ENCODE measurements at places on chromosomes 4 and X. TPM values are rescaled to one million over a fixed set of nuclear protein-coding genes. Genes with fewer than 3 reads are reported as not detected.

DNA sequence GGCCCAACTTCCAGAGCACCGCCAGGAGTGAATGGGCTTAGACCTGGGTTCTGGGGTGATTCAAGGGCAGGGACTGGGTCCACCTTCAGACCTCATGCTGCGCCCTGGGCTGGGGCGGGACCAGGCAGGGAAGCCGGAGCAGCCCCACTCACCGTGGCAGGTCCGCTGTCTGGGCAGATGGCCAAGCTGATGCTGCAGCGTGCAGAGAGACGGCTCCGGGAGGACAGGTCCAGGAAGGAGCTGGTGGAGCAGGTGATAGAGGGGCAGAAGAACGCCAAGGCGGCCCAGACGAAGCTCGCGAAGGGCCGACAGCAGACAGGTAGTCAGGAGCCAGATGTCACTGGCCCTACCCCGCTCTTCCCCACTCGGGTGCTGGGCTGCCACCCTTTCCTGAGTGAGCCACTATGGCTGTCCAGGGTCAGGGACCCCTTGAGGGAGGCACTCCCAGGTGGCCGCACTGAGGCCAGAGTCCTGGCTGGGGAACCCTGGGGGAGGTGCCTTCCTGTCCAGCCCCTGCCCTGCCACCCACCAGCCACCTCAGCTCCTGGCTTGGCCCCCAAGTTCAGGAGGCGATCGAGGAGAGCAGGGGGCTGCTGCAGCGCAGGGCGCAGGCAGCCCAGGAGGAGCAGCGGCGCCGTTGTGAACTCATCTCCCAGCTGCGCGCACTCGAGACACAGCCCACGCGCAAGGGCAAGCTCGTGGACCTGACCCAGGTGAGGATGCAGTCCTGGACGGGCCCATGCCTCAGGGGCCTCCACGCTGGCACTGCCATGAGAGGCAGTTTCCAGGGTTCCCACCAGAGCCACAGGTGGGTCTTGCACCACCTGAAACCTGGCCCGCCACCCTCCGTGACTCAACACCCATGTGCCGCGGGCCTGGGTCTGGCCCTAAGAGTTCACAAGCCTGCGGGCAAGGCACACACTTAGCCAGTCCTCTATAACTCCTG lies 10.1 kb upstream of the RNF4 start:
- no peak for DNase-seq

GRCh38 chrX:112839856-112840255 lies 775 bp downstream of the AMOT start:
- no peak for DNase-seq

GRCh38 chr4:134326866-134327265 lies 125.3 kb upstream of the PABPC4L start:
- DNase-seq = no peak

DNA sequence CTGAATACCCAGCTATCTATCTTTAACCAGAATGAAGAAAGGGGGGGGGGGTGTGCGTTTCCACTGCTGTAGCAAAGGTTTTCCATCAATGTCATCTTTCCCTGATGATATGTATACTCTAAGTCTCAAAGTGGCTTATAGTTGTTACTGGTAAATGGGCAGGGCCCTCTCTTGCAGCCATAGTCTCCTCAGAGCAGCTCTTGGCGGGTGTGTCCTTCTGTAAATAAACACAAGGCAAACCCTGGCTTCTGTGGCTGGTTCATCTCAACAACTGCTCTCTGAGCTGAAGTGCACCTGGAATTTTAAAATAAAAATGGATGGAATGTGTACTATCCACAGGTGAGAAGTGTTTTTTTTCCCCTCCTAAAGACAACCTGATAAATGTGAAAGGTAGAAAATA lies 57.5 kb upstream of the SCML1 start:
- no peak for DNase-seq

GRCh38 chr4:37948542-37948941 lies 11.7 kb upstream of the PTTG2 start:
- no peak for DNase-seq

- DNase-seq = no peak
Measured at GRCh38 chr4:145552181-145552822, 66.9 kb upstream of the MMAA start.

DNA sequence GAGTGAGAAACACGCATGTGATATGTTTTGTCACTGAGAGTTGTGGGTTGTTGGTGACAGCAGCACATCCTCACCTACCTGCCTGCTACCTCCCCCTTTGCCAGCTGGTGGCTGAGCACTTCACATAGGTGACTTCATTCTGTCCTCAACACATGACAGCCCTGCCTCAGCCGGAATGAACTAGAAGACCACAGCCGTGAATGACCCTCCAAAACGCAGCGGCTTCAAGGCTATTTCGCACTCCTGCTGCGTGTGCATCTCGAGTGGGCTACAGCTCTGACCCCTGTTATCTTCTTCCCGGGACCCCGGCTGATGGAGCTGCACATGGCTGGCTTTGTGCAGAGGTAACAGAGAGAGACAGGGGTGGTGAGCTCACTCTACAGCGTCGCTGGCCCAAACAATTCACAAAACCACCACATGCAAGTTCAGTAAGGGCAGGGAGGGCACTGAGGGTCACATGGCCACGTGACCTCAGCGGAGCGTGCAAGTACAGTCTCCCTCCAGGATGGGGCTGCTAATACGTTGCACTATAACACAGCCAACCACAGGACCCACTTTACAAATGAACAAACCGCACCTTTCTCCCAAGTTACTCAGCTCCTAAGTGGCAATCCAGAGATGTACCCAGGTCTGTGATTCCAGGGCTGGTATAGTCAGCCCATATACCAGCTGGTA lies 6.3 kb upstream of the PPP2R2C start:
- DNase-seq = no peak

GRCh38 chrX:123199338-123199737 lies 15.3 kb downstream of the GRIA3 start:
- no peak for DNase-seq

DNA sequence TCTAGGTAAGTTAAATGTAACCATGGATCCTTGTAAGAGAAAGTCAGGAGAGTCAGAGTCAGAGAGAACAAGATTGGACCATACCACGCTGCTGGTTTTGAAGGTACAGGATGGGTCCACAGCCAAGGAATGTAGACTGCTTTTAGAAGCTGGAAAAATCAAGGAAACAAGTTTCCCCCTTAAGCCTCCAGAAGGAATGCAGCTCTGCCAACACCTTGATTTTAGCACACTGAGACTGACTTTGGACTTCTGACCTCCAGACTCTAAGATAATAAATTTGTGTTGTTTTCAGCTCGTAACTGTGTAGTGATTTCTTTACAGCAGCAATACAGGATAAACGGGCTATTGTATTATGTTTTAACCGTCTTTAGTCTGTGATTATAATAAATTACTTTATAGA lies 108.0 kb upstream of the USP38 start:
- no peak for DNase-seq

DNA sequence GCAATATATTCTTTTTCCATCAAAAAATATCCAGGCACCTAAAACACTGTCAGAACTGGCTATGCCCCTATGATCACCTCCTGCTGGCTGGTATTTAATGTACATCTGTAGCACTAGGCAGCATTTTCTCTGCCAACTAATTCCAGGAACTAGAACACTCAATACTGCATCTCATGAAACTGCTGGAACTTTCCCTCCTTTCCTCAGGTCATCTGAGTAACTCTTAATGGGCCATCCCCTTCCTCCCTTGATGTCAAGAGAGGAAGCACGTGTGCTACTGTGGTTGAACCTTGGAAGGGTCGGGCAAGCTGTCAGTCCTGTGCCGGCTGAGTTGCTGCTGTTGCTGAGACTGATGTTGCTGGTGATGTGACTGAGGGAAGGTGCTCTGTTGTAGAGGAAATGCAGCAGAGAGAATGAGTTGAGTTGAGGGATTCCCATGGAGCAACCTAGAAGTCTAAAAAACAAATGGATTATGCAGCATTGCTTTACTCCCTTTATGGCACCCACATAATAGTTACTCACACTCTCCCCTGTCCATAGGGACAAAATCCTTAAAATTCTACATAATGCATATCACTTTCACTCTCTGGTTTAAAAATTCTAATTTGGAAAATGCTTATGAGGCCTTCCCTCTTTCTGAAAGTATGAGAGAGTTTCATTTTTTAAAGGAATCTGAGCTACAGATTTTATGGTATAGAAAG lies 39.5 kb downstream of the TMEM165 start:
- DNase-seq = no peak

DNA sequence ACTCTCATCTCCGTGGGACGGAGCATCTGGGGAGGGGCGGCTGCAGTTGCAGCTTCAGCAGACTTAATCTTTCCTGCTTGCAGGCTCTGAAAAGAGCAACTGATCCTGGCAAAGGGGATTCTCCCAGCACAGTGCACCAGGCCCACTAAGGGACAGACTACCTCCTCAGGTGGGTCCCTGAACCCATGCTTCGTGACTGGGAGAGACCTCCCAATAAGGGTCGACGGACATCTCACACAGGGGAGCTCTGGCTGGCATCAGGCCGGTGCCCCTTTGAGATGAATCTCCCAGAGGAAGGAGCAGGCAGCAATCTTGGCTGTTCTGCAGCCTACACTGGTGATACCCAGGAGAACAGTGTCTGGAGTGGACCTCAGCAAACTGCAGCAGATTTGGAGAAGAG lies 303.3 kb upstream of the FGF16 start:
- DNase-seq = no peak

DNA sequence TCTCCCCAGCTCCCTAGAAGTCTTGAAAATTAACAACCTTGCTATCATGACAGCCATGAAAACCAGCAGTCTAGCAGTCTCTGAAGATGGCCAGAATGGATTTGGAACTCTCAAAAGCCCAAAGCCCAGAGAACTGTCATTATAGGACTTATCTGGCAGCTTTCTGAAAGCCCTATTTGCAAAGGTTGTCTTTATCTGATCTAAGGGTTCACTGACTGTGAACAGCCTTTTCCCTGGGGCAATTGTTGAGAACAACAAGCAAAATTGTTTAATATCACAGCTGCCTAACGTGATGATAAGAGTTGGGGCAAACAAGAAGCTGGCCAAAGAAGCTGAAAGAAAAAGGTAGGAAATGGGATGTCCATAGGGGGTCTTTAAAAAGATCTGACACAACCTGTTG lies 20.9 kb upstream of the KLHL8 start:
- DNase-seq = no peak

GRCh38 chr4:185640811-185641675 lies 105.7 kb upstream of the PDLIM3 start:
- peak; percentile 83 for DNase-seq

DNA sequence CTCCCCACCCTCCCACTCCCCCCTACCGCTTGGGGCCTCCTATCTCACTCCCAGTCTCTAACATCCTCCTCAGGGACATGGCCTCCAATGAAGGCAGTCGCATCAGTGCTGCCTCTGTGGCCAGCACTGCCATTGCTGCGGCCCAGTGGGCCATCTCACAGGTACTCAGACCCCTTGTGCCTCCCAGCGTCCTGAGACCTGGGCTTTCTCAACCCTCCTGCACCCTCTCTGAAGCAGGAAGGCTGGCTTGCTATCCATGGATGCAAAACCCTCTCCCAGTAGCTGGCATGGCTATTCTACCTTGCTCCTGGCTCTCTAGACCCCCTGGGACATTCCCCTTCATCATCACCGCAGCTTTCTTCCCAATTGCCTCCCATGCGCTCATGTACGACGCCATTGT lies 13.3 kb upstream of the UBA1 start:
- DNase-seq = no peak

HHIP gene
- total RNA-seq = 0.07 TPM

ZNF630 gene
- total RNA-seq = not detected
